ENCODE measurements at places on chromosomes 1 and 21.

- DNase-seq, result no peak
Observed at GRCh38 chr1:172630868-172631267, 28.0 kb upstream of the FASLG start.

DNA sequence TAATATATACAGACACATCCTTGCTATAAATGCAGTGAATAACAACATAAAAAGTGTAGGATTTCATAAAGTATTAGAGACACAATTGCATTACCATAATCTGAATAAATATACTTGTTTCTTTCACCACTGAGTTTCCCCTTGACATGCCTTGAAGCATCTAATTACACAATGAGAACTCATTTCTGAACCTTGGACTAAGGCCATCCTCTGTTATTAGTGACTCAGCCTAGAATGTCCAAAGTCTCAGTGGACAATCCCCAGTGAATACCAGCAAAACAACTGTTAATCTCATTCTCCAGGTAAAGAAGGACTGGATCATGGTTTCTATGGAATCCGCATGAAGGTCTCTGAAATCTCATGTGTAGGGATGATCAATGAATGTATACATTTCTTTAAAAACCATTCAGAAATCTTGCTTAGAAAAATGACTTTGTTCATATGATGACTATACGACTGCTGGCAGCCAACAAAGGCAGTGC is at the start of gene OR2L5:
Gene OR2L5 (plus strand): TSS at position 432 of the 482 bp plus-strand sequence. CDS start 8,288 bp downstream, outside the sequence.
- DNase-seq, result no peak

DNA sequence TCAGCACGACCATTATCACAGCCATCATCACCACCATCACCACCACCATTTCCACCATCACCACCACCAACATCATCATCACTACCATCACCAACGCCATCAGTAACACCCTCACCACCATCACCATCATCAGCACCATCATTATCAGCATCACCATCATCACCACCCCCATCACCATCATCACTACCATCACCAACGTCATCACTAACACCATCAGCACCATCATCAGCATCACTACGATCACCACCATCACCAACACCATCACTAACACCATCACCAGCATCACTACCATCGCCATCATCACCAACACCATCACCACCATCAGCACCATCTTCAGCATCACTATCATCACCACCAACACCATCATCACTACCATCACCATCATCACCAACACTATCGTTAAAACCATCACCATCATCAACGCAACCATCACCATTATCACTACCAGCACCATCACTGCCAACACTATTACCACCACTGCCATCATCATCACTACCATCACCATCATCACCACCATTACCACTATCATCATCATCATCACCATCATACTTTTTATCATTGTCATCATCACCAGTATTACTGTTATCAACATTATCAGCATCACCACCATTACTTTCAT is 1.3 kb downstream of the TAS1R2 start:
- DNase-seq, result no peak

GRCh38 chr21:15211491-15212133 is 146.8 kb upstream of the NRIP1 start:
- DNase-seq, result no peak

- DNase-seq, result no peak
Observed at GRCh38 chr1:8409106-8409505, 91.2 kb downstream of the SLC45A1 start.

DNA sequence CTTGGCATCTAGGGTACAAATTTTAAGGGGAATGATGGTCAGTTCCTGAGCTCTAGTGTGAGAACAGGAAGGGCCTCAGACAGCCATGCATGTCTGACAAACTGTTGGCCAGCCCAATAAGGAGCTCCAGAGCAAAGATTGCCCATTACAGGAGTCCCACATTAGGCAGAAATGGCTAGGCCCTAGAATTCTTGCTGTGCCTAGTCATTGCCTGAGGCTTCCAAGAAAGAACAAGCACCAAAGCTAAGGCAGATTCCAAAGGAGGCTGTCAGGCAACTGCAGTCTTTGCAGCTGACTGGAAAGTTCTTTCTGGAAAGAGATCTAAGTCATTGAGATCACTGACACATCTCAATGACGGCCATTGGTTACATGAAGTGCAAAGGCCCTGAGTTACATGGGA is 3.9 kb upstream of the STIL start:
- DNase-seq, result no peak

- DNase-seq, result no peak
Observed at GRCh38 chr1:37189111-37189510, 154.8 kb upstream of the GRIK3 start.

- DNase-seq, result no peak
Observed at GRCh38 chr1:217072926-217073325, 349.7 kb upstream of the ESRRG start.

- no peak for DNase-seq
Observed at GRCh38 chr1:151001602-151002001, 5.1 kb downstream of the MINDY1 start.

GRCh38 chr1:48675251-48675650 is 101.4 kb downstream of the BEND5 start:
- DNase-seq, result no peak

DNA sequence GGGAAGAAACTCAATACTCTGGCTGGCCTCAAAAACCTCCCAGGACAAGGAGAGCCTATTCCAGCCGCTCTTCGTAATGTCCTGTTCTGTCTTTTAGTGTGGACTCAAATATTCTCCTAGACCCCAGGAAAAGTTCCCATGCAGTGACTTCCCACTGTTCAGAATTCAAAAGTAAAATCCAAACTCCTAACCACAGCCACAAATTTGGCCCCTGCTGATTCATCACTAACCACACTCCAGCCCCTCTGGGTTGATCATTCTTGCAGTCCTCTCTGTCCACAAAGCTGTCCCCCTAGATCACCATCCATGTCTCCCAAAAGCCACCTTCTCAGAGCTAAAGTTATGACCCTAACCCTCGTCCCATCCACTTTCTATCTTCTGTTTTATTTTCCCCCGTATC is 5.1 kb downstream of the CTNNBIP1 start:
- no peak for DNase-seq

GRCh38 chr1:187474336-187474735 is 645.6 kb downstream of the PLA2G4A start:
- no peak for DNase-seq

GRCh38 chr1:241086686-241087085 is 270.3 kb downstream of the RGS7 start:
- DNase-seq, result no peak

DNA sequence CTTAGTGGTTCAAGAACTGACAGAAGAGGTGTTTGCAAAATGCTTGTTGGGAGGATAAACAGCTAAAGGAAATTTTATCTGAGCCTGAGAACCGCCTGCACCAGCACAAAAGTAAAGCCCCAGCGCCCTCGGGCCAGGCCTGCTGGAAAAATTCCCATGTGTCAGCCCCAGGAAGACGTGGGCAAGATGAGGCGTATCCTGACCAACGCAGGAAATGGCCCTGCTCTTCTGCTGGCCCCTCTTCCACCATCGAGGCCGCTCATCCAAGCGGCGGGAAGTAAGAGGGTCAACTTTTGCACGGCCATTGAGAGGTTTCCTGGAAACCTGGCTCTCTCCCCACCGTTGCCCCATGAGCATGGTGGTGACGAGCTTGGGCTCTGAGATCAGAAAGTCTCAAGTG is 39.6 kb downstream of the LRRC3 start:
- no peak for DNase-seq

DNA sequence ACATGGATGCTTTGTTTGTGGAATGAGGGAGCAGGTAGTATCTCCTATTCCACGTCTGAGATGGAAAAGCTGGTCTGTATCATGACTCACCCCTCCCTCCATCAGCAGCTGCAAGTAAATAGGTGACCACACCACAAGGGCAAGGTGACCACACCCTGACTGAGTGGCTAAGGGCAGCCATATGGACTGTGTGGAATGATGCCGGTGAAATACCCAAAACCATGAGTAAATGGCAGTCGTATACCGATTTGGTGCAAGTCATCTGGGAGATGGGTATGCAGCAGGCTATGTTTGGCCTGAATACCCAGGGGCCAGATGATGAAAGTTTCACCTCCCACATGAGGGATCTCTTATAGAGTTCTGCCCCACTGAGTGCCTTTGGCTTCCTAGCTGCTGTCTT is 15.8 kb upstream of the UBE2U start:
- DNase-seq, result no peak

DNA sequence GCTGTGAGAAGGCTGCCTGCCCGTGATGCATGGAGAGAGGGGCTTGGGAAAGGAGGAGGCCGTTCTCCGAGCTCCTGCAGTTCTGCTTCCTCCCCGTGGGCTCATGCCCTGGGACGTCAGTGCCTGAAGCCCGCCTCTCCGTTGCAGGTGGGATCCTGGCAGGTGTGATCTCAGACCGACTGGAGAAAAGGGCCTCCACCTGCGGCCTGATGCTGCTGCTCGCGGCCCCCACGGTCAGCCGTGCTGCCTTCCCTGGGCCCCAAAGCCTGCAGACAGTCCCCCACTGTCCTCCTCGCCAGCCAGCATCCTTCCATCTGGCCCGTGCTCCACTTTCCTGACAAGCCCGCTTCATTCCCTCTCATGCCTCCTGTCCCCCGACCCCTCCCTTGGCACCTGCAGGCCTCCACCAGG is 50.9 kb downstream of the SLC37A1 start:
- DNase-seq, result no peak

DNA sequence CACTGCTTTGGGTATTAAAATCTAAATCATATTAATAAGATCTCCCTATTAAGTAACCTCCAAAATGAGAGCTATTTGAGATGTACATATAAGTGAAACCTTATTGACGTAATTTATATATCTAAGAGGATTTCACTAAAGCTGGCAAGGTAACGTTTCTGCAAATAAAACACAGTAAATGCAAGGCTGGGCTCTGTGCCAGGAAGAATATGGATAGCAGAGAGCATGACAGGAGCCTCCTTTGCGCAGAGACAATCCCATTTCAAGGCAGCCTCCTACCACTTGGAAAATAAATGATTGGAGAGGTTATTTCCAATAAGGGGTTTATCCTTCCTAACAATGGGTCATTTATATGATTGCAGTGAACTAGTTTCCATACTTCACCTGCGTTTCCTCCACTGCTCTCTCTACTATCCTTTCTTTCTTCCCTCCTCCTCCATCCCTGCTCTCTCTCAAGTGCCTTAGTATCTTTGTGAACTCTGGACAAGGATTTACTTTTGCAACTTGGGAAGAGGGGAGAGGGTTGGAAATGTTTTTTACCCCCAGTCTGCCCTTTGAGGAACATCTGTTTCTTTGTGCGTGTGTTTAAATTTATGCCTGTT is 3.0 kb upstream of the NFIA start:
- no peak for DNase-seq

Data from NCI-H1436 treated with DMSO at 0.1 percent for 48 hours (cell line).